ENCODE measurements at places on chromosomes 13 and 19. TPM values are rescaled to one million over a fixed set of nuclear protein-coding genes. Genes with fewer than 3 reads are reported as not detected.

The S1PR2 gene
- 17.7 TPM for total RNA-seq

The TLE6 gene
- total RNA-seq, result 3.4 TPM

The MIER2 gene
- total RNA-seq, result 25.3 TPM

The PSG7 gene
- total RNA-seq, result not detected
